ENCODE measurements at places on chromosomes 1 and 21.

GRCh38 chr1:153393926-153394325, 3.1 kb upstream of the S100A8 start:
- DNase-seq = no peak

DNA sequence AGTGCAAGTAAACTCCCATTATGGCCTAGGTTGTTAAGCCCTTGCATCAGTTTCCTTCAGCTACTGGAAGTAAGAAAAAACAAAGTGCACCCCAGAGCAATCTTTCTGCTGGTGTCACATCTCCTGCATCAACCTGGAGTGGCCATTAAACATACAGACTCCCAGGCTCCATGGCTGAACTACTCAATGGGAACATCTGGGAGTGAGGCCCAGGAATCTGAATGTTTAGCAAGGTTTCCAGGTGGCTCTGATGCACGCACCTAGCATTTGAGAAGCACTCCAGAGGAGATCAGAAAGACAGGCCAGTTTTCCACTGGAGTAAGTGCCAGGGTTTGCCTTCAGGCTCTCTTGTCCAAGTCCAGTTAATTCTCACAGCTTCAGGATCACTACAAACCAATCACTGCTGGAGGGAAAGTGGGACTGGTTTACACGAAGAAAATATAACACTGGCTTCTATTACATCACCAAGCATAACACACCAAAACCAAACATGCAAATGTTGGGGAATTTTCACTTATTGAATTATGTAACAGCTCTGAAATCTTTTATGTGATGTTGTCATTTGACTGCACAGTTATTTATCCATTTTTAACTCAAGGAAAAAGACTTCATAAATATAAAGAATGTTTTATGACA, 22.3 kb upstream of the ABCA4 start:
- no peak for DNase-seq

- no peak for DNase-seq
Measured at GRCh38 chr1:30314591-30314990, 408.8 kb downstream of the MATN1 start.

GRCh38 chr1:45001011-45001481, 10.1 kb downstream of the HECTD3 start:
- no peak for DNase-seq

GRCh38 chr1:89069951-89070350, 4.9 kb upstream of the GBP1 start:
- peak; percentile 22 for DNase-seq
